NCI-H1436 treated with DMSO at 0.1 percent for 48 hours (cell line): ENCODE measurements at places on chromosomes 1 and 21.

- DNase-seq, result no peak
Measured at GRCh38 chr21:38982096-38982495, 176.4 kb downstream of the ETS2 start.

DNA sequence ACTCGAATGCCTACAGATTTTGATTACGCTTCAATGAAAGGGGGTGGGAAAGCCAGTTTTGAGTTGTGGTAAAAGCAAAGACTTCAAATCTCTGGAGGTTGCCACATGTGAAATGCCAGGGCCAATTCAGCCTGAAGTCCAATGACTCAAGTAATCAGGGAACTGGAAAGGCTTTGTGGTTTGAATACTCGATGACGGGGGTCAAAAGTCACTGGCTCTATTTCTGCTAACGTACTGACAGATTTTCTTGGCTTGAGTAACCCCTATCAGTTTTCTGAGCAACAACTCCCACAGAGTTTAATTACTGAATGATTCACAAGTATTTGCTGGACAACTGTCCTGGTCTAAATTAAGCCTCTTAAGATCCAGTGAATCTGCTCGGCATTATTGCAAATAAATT, 152.2 kb downstream of the SIPA1L2 start:
- no peak for DNase-seq

DNA sequence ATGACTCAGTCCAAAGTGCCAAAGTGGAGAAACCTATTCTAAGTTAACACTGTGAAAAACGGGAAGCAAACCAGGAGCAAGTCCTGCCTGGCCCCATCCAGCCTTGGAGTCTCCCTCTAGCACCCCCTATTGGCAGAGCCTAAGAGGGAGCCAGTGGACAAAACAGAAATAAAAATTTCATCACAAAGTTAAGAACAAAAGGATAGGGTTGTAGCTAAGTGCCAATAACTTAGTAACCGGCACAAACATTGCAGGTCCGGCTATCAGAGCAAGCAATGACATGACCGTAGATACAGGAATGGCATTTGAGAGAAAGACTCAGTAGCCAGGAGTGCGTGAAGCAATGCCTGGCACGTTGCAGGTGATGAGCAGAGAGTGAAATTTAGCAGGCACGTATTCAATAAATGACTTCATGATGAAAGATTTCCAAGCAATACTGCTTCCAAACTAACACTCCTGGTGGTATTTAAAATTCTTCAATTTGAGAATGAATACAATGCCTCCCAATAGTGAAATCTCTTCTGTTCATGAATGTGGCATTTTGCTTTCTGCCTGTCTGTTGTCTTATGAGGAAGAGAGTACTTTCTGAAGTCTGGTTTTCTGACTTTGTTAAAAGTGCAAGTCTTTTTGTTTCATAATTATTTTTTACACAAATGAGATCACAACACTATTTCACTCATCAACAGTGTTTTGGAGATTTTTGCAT, 391.0 kb downstream of the OMA1 start:
- DNase-seq, result no peak

GRCh38 chr1:20063861-20064292, 6.1 kb upstream of the PLA2G5 start:
- DNase-seq, result no peak

DNA sequence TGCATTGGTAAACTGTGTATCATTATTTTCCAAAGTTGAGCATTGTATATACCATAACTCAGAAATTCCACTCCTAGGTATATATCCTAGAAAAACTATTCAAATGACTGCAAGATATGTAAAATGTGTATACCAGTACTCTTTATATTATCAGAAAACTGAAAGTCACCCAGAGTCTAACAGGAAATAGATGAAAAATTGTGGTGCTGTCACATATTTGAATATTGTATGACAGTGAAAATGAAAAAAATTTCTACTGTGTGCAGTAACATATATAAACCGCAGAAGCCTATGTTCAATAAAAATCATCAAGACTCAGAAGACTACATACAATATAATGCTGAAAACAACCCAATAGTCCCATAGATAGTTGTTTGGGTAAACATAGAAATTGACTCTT, 74.4 kb upstream of the LYPLAL1 start:
- no peak for DNase-seq

GRCh38 chr1:6545276-6546112, 8.8 kb downstream of the NOL9 start:
- DNase-seq, result no peak

DNA sequence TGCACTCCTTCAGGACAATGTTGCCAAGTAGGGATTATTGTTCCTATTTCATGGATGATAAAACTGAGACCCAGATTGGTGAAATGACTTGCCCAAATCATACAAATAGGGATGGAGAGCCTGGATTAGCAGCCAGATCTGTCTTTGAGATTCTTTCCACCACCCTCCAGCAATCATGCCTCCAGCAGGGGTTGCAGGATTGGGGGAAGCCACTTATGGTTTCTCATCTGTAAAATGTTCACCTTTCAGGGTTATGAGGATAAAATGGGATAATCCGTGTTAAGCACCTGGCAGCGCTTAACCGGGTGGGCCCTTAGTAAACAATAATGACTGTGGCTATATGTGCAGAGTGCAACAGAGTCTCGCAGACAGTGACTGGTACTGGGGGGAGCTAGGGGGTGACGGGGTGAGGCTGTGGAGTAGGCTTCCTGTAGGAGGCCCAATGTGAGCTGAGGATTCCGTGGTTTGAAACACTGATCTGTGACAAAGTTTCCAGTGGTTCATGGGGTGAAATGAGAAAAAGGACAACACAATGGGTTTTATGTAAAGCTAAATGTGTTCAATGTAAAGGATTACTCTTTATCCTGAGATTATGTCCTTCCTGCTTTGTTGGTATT, 33.7 kb upstream of the FOXO6 start:
- DNase-seq, result no peak

DNA sequence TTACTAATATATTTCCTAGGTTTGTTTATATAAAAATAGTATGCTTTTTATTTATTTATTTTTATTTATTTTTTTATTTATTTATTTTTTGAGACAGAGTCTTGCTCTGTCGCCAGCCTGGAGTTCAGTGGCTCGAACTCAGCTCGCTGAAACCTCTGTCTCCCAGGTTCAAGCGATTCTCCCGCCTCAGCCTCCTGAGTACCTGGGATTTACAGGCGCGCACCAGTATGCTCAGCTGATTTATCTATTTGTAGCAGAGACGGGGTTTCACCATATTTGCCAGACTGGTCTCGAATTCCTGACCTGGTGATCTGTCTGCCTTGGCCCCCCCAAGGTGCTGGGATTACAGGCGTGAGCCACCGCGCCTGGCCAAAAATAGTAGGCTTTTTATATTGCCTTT, 33.2 kb downstream of the BRINP3 start:
- DNase-seq, result no peak

- no peak for DNase-seq
Measured at GRCh38 chr1:29299446-29299845, 63.1 kb downstream of the PTPRU start.
